SK-MEL-5 (cell line): ENCODE measurements at places on chromosomes 6 and 20.

- no peak for DNase-seq
Observed at GRCh38 chr6:3819161-3820110, 29.7 kb upstream of the FAM50B start.

DNA sequence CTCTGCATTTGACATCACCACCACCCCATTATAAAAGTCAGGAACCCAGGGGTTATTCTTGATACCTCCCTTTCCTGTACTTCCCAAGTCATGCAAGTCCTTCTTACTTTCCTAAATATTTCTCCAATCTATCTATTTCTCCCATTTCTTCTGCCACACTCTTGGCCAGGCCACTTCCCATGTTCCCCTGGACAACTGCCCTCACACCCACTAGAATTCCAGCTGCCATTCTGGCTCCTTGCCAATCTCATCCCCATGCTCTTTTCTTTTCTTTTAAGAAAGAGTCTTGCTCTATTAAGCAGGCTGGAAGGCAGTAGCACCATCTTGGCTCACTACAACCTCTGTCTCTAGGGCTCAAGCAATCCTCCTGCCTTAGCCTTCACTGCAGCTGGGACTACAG lies 15.2 kb downstream of the DEFB132 start:
- no peak for DNase-seq

GRCh38 chr6:39891976-39892375 lies 42.3 kb downstream of the MOCS1 start:
- DNase-seq, result no peak

GRCh38 chr20:62874964-62875344 lies 13.3 kb upstream of the TCFL5 start:
- no peak for DNase-seq

DNA sequence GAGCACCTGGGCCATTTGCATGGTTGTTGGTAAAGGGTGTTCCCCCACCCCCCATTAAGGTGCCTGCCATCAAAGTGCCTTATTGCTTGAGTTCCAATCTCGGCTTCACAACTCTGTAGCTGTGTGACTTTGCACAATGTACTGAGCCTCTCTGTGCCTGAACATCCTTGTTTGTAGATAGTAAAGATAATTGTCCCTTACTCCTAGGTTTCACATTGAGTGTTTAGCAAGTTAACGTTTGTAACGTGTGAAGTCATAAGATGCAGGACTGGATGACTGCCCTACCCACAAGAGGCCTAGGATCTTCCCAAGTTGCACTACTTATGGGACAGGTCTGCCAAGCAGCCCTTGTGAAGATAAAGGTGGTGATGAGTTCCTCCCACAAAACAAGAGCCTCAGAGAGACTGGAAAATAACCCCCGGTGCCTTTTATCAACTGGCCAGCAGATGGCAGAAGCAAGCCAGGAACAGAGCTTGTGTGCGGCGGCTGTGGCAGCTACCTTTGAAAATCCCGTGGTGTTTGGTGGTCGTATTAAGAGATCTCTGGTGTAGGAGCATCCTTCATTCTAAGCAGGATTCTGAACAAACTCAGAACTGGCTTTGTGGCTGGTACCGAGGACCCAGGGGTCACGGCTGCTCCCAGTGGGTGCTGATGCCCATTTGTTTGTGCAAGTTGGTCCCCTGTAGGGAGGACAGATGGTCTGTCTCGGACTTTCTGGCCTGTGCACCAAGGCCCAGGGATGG lies 99.1 kb downstream of the CDH26 start:
- DNase-seq, result peak; percentile 76

DNA sequence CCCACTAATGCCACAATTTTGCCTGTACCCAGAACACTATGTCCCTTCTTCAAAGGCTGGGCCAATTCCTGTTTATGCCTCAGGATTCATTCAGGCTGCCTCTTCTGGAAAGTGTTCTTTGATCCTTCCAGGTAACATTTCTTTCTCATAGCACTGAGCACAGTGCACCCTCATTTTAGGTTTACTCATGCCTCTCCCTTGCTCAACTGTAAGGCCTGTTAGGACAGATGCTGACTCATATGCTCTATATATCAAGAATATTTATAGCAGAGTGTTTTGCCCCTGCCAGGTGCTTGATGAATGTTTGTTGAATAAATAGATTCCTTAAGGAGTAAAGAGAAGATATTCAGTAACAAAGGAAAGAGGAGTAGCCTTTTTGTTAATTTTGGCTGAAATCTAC lies 263.9 kb downstream of the PHF3 start:
- DNase-seq, result no peak

GRCh38 chr20:12984069-12984765 lies 24.6 kb upstream of the SPTLC3 start:
- DNase-seq, result no peak

GRCh38 chr20:46799781-46800408 lies 90.4 kb downstream of the SLC2A10 start:
- no peak for DNase-seq

GRCh38 chr20:60345106-60345505 lies 386.9 kb downstream of the CDH26 start:
- DNase-seq, result no peak
